HuH-7 (cell line): ENCODE measurements at places on chromosomes 7 and 10.
A peak's percentile ranks its signal among the peaks of the same experiment; 100 is the strongest.

DNA sequence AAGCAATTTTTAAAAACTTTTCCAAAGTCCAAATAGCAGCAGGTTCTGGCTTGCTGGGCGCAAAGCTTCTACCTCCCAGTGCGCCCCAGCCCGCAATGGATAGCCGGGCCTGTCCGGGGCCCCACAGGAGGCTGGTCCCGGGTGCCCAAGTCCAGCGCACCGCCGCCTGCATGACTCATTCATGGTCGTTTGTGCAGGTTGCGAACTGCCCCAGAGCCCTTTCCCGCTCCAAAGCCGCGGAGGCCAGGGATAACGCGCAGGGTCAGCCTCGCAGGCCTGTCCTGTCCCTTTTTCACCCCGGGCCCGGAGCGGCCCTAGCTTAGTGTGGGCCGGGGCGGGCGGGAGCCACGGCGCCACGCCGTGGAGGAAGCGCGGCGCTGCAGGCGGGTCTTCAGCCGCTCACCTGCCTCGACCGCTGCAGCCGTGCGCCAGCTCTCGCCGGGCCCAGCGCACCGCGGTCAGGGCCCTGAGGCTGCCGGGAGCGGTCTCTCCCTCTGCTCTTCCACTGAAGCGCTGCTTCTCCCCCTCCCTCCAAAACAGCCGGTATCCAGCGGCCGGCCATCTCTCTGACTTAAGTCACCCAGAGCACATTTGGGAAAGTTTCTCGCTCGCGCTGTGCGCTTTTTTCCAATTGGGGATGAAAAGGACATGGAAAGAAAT lies 1.7 kb upstream of the EGR2 start:
- DNase-seq = peak; percentile 85

DNA sequence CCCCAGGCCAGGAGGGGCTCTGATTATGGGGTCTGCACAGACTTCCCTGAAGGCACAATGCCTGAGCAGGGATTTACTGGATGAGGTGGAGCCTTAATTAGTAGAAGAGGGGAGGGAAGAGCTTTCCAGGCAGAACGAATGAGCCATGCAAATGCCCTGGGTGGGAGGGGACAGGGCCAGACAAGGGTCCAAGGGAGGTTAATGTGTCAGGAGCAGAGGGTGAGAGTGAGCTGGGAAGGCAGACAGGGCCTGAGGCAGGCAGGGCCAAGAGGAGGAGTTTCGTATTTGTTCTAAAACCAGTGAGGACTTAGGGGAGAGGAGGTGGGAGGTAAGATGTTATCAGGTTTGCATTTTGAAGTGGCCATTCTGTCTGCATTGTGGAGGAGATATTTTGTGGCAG lies 65.3 kb downstream of the NPY start:
- no peak for DNase-seq

- DNase-seq = no peak
These were observed 28.5 kb downstream of the TSPAN12 start for GRCh38 chr7:120829487-120829886.

DNA sequence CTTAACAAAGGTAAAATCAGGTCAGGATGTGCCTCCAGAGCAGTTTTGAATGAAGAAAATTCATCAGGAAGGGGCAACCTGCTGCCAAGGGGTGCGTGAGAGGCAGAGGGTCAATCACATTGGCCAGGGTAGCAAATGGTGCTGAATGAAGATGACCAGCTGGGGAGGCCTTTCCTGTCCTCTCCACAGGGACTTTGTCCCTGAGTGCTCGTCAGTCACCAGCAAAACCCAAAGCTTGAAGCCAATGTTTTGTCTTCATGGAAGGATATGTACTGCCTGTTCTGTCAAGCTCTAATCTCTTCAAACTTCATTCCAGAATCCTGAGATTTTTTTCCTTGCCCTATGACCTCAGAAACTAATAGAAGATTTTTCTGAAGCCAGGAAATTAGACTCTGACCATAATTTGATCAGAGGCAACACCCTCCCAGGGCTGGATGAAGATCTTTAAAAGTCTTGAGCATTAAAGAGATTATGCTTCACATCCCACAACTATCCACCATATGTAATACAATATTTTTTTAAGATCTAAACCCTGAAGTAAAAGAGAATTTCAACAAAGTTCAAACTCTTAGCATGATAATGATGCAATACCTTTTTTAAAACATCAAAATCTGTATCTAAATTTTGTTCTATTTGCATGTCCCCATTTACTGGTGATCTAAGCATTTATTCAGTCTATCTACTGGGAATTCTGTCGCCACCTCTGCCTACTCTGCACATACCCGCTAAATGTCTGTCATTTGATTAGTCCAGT lies 243.0 kb downstream of the SNX13 start:
- DNase-seq = no peak

- DNase-seq = no peak
These were observed 14.8 kb downstream of the COBL start for GRCh38 chr7:51301806-51302205.

GRCh38 chr7:129865925-129866201 lies 86.9 kb downstream of the UBE2H start:
- no peak for DNase-seq

DNA sequence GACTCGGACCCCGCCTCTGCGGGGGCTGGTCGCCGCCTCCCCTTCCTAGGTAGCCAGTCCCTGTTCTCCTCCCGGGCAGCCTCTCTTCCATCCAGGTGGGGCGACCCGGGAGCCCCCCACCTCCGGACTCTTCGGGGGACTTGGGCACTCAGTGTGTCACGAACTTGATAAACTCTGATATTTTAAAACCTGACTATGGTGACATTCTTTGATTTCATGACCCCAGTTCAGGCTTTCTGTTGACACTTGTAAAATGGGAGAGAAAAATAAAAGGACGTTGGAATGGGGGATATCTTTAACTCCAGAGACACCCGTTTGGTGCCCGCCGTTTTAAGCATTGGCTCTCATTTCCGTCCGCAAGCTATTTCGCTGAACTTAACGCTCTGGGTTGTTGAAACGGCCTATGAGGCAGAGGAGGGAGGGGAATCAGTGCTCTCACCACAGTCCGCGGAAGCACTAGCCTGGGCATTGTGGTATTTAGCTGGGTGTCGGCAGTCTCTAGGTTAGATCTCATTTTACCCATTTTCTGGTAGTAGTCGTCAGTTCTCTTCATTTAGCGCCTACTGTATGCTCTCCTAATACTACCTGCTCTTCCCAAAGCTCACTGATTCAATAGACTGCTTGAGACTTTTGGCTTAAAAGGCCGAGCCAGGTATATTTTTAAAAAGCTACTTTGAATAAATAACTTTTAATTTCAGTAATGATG lies 738 bp downstream of the VPS26A start:
- DNase-seq = peak; percentile 39

- DNase-seq = peak; percentile 5
These were observed 32.4 kb upstream of the MTPN start for GRCh38 chr7:136009488-136010079.

GRCh38 chr10:119801998-119802538 lies 70.6 kb downstream of the MCMBP start:
- no peak for DNase-seq

GRCh38 chr10:5776881-5777197 lies 36.4 kb downstream of the GDI2 start:
- DNase-seq = no peak

GRCh38 chr7:34240417-34240816 lies 335.1 kb downstream of the BMPER start:
- DNase-seq = no peak

- no peak for DNase-seq
These were observed 33.2 kb downstream of the TMEM229A start for GRCh38 chr7:123999703-124000102.

DNA sequence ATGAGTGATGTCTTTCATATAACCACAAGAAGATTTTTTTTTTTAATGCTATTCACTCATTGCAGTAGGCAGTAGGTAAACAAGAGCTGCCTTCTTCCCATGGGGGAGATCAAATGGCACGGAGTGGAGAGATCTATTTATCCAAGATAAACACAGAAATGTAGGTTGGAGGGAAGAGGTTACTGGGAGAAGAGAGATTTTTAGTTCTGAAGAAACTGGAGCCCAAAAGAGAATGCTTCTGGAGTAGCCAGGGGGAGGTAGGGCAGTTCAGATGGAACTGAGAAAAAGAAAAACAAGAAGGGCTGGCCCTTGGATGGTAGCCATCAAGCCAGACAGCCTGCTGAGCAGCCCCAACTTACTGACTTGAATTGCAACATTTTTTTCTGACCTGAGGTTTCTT lies 270.1 kb upstream of the TPK1 start:
- no peak for DNase-seq

- DNase-seq = no peak
These were observed 380.5 kb upstream of the NFE2L3 start for GRCh38 chr7:25771491-25771890.

GRCh38 chr10:14688606-14689005 lies 86.1 kb downstream of the FAM107B start:
- DNase-seq = no peak

DNA sequence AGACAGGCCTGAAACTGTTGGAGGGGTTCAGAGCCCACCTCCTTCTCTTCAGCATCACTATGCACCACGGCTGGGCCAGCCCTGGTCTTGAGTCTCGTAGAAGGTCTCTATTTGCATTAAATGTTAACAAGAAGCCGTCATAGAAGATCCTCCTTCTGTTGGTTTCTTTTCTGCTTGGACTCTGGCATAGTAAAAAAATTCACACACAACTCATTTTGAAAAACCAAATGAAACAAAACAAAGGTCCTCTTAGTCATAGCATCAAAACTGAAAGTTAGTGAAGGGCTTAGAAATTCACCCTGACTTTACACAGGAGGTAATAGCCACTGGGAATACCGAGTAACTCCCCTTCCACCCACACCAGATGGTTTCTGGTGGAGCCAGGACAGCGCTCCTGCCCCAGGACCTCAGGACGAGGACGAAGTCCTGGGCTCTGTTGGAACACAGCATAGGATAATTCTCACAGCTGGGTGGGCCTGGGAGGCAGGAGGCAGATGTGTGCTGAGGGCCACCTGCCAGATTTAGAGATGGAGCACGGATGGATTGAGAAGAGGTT lies 248.4 kb upstream of the KLF6 start:
- no peak for DNase-seq

GRCh38 chr10:48610585-48611093 lies 5.8 kb upstream of the ARHGAP22 start:
- DNase-seq = no peak

- no peak for DNase-seq
These were observed 59.7 kb upstream of the LRRC18 start for GRCh38 chr10:48999346-48999745.

GRCh38 chr10:91007655-91008054 lies 86.8 kb upstream of the ANKRD1 start:
- DNase-seq = no peak

DNA sequence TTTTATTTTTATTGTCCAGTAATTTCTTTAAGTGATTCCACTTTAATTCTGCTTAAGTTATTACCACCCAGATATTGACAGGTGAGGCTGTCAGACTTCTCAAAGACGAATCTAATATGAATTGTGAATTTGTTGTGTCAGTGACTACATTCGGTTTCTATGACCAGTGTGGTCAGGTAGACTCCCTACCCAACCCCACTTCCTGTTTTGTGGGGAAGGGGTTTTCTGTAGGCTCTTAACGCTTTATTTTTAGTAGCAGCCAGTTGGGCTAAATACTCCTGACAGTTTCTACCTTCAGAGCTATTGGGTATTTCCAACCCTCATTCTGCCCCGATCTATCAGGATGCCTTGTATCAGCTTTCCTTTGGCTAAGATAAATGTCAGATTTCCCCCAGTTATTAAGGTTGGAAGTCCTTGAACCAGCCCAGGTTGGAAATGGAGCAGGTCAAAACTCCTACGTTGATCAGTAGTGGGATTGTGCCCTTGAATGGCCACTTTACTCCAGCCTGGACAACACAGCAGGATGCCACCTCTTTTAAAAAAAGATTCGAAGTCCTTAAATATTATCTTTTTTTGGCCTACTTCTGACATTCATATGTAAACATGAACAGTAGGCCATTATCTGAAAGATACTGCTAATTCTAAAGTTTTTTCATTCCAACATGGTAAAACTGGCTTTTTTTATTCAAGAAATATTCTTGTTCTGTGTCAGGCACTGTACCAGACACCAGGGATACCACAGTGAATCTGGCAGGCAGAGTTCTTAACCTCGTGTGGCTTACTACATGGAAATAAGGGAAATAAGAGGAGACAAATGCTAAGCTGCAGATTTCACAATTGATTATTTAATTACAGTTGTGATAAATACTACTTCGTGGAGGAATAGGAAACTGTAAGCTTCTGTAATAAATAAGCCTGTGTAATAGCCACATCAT lies 133.3 kb upstream of the SAMD8 start:
- DNase-seq = no peak

DNA sequence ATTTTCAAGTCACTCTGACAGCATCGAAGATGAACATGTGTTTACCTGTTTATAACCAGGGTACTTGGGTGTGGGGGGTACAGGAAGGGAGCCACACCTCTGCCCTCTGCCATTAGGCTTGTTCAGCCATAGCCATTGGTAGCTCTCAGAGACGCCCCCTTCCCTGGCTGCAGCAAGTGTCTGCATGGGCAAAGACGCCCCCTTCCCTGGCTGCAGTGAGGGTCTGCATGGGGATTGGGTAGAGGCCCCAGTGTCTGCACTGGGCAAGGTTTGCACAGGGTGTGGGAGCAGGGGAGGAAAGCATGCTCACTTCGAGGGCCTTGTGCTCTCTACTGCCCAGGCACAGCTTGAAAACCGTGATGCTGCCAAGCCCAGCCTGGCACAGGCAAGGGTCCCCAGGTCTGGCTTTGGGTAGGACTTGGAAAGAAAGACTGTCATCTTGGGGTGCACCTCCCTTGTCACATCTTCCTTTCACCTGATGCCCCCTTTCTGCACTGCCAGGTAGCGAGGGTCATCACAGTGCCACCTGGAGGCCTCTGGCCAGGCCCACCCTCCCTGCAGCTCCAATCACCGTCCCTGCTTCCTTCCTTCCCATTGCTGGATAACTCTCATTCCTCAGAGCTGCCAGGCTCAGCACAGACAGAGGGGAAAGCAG lies 3.7 kb downstream of the TMEM225B start:
- no peak for DNase-seq

- no peak for DNase-seq
These were observed 101.8 kb downstream of the JMJD1C start for GRCh38 chr10:63363951-63364350.

GRCh38 chr10:119355930-119356329 lies 148.6 kb downstream of the GRK5 start:
- no peak for DNase-seq

GRCh38 chr10:123574109-123574698 lies 92.0 kb upstream of the GPR26 start:
- no peak for DNase-seq

GRCh38 chr7:142671506-142671905 lies 77.8 kb upstream of the PRSS1 start:
- DNase-seq = no peak

DNA sequence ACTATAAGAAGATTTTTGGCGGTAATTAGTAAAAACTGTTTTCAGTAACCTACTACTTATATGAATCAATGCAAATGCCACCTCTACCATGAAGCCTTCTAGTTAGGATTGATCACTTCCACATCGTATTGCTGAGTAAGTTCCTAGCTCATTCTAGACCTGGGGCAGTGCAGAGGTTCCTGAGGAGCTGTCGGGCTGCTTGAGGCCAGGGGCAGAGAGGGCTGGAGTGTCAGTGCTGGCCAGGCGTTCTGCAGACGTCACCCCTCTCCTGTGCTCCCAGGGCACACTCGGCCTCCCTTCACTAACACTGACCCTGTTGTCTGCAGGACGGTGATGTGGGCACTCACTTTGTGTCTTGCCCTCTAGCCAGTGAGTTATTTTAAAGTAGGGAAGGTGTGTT lies 275.7 kb downstream of the CELF2 start:
- DNase-seq = no peak
